ENCODE measurements at places on chromosomes 12 and 14.

GRCh38 chr14:69351385-69351784, 46.7 kb downstream of the ERH start:
- no peak for DNase-seq

DNA sequence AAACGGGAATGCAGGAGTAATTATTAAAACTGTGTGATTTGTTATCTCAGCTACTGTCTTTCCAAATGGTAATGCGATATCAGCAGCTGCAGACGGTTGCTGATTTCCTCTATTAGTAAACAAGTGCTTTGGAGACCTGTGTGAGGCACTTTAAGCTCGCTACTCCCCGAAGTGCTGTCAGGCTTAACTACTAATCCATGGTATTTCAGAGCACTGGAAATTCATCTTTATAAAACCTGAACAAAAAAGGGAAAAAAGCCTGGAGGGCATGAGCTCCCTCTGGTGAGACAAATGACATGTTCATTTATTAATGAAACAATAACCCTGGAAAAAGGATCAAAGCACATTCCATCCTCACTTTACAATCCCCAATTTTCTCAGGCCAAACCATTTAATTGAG, 143.6 kb upstream of the OTX2 start:
- no peak for DNase-seq

DNA sequence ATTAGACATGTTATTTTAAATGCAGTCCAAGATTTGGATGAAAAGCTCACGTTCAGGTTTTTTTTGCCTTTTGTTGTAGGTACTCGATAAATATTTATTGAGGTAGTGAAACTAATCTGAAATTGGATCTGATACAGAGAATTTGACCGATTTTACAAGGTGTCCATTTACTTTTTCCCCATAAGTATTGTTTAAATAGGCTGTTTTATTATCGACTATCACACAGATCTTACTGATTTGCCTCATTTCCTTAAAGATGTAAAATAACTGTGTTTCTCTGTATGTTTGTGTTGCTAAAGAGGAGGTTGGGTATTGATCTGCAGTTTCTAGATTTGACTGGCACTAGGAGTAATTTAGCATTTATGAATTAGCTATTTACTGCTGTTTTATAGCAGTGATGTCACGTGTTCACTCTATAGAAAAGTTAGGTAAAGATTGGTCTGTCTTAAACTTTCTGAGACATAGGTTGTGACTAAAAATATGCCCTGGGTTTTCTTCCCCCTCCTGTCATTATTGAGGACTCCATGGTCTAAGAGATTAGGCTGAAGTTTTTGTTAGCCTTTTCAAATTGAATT, 3.5 kb downstream of the RAP1B start:
- DNase-seq, result no peak

GRCh38 chr12:109831365-109831764, 1.8 kb downstream of the TRPV4 start:
- DNase-seq, result no peak

DNA sequence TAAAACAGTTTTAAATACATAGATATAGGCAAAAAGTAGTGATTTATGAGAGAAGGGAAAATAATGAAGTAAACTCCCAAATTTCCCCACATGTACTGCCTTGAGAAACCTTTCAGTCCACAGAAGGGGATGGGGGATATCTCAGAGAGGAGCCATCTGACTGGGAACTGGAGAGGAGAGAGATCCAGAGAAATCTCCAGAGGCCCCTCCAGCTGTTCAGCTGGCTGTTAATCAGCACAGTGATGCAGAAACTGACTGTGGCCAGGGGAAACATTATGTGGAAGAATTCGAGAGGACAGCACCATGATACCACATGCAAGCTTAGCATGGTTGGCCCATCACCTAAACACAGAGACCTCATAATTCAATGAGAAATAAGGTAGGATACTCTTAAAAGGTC, 1165.9 kb upstream of the TMEM132C start:
- DNase-seq, result no peak

DNA sequence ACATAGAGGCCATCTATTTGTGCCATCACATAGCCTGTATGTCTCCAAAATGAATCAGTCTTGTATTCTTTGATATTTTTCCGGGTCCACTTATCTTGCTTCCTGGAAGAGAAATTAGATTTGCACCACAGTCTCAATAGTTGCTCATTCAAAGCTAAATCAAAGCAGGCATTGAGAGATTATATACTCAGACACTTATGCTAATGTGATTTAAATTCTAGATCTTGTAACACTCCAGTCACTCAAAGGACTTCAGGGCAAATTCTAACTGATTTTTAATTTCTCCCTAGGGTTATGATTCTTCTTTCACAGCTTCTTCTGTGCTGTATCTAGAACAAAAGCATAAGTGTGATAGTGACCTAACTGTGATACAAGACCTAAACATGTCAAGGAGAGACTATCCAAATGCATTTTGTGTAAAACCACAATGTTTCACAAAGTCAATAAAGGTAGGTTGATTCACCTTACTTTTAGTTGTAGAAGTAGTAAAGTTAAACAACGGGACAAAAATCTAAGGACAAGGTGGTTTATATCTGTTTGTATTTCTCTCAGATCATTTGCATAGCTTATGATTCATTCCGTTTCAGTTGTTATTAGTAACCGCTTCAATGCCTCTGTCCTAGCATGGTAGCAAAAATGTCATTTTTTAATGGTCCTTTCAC, 26.8 kb downstream of the PLBD1 start:
- no peak for DNase-seq

GRCh38 chr12:60920841-60921495, 1325.1 kb downstream of the SLC16A7 start:
- no peak for DNase-seq

DNA sequence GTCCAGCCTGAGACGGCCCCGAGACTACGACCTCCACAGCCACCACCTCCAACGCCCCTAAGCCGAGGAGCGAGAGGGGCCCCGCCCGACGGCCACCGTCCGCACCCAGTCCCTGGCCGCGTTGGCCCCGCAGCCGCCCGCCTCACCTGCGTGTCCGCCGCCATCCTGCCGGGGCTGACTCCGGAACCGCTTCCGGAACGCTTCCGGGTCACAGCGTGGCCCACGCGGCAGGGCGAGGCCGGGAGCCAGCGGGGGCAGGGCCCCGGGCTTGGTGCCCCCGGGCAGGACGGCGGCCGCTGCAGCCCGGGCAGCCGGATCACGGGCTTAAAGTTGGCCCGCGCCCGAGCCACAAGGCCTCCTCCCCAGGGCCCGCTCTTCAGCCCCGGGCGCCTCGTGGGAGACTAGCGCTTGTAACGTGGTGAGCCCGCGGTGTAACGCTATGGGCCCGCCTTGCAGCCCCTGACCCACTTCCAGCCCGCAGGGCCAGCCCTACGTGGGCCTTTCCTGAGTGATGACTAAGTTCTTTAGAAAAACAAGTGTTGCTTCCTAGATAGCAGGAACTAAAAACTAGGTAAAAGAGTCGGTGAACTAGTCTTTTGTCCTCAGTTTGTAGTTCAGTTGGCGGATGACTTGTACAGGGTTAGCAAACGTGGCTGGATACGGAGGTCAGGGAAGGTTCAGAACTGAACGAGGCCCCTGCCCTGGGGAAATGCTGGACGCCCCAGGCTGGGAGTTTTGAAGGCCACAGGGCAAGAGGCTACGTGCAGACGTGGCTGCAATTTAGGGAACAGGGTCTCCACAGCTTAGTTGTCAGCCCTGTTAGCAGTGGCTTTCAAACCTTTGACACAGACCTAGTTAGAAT, at the start of gene GCN1:
Gene GCN1 (minus strand): TSS at position 182 of the 862 bp plus-strand sequence. CDS start 18 bp downstream, at position 164.
- DNase-seq, result peak; percentile 81

- no peak for DNase-seq
Measured at GRCh38 chr12:121120323-121120722, 12.4 kb upstream of the P2RX7 start.

GRCh38 chr12:38903596-38903995, 1.8 kb downstream of the CPNE8 start:
- no peak for DNase-seq

Measured in fibroblast of skin of right biceps (primary cell).